Vagina (tissue), 2 donors: ENCODE measurements at places on chromosomes 13 and 19.

DNA sequence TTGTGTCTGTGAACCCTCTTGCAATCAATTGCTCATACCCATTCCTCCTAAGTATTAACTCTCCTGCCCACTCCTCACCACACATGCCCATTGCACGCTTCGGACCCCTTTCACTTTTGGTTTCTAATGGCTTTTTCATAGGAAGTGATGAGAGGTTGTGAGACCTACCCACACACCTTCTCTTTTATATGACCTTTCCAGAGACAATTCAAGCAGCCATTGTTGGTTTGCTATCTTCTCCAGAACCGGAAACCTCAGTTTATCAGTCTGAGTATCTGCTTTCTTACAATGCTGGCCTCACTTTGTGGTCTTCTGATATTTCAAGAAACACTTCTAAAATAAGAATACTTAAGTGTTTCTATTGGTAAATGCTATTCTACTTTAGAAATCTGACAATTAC, 1550.8 kb upstream of the SLC10A2 start:
- no peak for DNase-seq

GRCh38 chr19:28497137-28497536, 715.8 kb downstream of the UQCRFS1 start:
- DNase-seq: no peak

GRCh38 chr13:76715621-76716020, 170.6 kb downstream of the KCTD12 start:
- no peak for DNase-seq

- no peak for DNase-seq
Measured at GRCh38 chr19:54506079-54506478, 3.4 kb downstream of the LAIR2 start.

DNA sequence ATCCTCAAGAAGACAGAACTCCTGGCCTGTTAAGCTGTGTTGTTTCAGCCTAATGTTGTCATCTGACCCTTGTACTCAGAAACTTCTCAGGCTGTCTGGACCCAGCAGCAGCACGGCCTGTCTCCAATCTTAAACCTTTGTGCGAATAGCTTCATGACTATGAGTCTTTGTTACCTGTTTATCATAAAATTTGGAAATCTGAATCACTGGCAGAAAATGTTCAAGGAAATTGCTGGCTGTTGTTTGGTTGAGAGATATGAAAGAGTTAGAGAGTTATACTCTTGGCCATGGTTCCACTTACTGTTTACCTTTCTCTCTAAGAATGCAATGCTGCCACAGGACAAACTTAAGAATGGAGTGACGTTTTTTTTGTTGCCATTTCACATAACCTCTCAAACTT, 59.6 kb downstream of the EFNB2 start:
- DNase-seq: no peak

GRCh38 chr13:46179491-46179908, 2.5 kb downstream of the LCP1 start:
- DNase-seq: no peak

- no peak for DNase-seq
Measured at GRCh38 chr19:17584132-17584531, 28.7 kb downstream of the COLGALT1 start.

DNA sequence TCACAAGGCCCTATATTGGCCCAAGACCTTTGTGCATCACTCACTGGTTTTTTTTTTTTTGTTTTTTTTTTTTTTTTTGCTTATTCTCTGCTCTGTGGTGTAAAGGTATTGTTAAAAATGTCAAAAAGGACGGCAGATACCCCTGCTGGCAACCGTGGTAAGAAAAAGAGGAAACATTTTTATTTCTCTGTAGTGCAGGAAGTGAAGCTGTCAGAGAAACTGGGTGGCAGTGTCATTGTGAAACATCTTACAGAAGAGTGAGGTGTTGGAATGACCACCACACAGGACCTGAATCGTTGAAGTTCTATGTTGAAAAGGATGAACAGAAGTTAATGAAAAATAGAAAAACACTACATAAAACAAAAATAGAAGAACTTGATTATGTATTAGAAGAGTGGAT, 346.4 kb downstream of the FGF9 start:
- DNase-seq: no peak

DNA sequence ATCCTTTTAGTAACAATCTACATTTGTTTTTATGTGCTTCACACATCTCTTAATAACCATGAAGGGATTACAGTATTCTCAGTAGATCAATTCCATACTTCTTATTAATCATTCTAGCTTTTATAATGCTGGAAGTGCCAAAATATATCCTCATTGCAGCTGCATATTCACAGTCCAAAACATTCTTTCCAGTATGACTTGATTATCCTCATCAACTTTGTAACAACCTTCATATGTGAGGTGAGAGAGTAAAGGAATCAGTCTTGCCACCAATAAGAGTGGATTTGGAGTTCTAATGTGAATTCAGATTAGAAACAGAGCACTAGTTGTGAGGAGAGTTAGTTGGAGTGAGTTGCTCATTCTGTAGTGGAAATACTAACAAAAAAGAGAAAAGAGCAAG, 208.0 kb upstream of the SPRY2 start:
- DNase-seq: no peak
